ENCODE measurements at places on chromosomes 4 and X.

DNA sequence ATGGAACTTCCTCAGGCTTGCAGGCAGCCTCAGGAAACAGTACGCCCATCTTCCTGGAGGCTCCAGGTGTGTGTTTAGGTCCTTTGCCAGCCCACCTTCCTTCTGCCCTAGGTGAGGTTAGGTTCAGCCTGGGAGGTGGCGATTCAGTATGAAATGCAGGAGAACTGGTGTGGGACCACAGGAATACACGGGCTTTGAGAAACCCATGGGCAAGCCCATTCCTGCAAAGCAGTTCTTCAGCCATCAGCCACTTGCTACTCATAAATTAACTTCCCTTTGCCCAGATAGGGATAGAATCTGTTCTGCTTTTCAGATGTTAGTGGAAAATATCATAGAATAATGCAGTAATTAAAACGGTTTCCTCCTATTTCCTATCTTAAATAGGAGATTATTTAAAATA, 32.2 kb downstream of the TBC1D14 start:
- no peak for DNase-seq

- DNase-seq, result peak; percentile 35
Observed at GRCh38 chr4:32462944-32463343, 1742.8 kb downstream of the PCDH7 start.

- DNase-seq, result no peak
Observed at GRCh38 chrX:37787423-37787869, 7.6 kb downstream of the CYBB start.

DNA sequence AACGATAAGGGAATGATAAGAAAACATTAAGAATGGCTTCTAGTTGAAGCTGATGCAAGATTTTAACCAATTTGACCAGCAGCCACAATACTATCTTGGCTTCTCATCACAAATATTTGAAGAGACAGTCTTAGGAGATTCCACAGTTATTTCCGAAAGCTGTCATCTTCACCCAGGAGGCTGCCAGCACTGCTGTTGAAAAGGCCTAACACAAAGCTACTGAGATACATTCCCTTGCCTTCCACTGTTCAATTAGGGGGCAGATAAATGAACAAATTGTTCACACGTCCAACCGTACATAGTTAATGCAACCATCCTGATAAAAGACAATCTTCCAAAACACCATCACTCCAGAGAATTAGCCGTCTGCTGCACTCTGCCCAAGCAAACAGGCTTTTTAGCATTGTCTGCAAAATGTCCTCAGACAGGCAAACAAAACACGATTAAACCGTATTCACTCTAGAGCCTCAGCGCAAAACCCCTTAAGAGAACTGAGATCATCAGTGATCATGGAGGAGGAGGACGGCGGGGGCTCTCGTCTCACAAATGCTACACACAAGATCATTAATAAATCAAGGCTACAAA, 189.8 kb upstream of the PSAPL1 start:
- DNase-seq, result no peak

GRCh38 chr4:155854582-155855226, 11.4 kb downstream of the ASIC5 start:
- no peak for DNase-seq

GRCh38 chr4:148441624-148441985, 609 bp downstream of the NR3C2 start:
- DNase-seq, result no peak

DNA sequence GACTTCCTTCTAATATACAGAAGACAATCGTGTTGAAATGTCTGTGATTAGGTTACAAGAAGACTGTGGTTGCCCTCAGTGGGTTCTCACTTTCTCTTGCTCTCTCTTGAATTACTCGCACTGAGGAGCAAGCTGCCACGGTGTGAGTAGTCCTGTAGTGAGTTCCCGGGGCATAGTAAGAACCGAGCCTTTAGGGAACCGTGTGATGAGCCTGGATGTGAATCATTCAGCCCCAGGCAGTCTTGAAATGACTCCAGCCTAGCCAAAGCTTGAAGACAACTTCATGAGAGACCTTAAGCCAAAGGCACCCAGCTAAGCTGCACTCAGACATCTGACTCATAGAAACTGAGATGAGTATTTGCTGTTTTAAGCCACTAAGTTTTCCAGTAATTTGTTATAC, 292.7 kb downstream of the SPOCK3 start:
- no peak for DNase-seq

- no peak for DNase-seq
Observed at GRCh38 chr4:184817494-184818215, 8.1 kb downstream of the ACSL1 start.

DNA sequence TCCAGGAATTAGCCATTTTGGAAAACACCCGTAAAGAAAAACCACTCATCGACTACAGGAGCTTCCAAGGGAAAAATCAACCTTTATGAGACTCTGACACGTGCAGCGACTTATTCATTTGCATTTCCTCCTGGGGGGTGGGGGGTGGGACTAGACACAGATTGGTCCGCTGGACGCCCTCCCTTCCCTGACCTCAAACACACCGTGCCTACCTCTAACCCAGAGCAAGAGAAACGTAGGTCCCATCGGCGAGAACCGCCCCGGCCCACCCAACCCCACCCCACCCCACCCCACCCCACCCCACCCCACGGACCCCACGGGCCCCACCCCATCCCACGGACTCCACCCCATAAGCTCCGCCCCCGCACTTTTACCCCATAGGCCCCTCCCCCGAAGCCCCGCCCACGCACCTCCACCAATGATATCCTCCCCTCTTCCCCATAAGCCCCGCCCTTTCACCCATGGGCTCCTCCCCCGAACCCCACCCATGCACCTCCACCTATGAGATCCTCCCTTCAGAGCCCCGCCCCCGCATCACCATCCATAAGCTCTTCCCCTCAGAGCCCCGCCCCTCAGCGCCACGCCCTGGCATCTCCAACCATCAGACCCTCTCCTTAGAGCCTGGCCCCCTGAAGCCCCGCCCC, 1.1 kb downstream of the GTPBP6 start:
- DNase-seq, result no peak

- DNase-seq, result no peak
Observed at GRCh38 chr4:91322961-91323360, 980.8 kb upstream of the GRID2 start.

GRCh38 chrX:106499473-106499872, 112.3 kb upstream of the RADX start:
- DNase-seq, result no peak

DNA sequence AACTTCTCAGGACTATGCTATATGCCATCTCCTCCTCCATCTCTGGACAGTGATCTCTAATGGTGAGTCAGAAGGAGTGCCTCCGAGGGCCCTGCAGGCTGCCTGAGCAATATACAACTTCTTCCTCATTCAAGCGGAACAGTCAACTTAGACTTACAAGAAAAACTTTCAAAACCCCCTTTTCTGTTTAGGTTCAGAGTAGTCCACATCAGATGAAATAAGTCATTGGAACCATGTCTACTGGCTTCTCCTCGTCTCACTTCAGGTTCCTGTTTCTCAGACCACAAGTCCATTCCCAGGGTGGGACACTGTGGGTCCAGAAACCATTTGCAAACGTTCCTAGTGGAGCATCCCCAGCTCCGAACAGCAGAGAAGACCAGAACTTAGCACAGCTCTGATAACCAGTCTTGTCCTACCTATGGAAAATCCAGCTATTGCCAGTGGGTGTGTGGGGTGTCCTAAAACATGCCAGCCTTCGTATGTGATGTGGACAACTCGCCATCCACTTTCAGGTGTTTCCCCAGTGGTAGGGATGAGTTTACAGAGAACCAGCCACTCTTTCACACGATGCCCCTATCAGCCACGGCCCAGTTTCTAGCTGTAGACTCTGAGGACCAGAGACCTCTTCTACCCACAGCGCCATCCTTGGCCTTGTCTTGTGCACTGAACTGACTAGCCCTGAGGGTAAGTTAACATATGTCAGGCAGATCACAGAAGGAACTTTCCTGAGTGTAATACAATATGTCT, 32.7 kb upstream of the NKRF start:
- no peak for DNase-seq

DNA sequence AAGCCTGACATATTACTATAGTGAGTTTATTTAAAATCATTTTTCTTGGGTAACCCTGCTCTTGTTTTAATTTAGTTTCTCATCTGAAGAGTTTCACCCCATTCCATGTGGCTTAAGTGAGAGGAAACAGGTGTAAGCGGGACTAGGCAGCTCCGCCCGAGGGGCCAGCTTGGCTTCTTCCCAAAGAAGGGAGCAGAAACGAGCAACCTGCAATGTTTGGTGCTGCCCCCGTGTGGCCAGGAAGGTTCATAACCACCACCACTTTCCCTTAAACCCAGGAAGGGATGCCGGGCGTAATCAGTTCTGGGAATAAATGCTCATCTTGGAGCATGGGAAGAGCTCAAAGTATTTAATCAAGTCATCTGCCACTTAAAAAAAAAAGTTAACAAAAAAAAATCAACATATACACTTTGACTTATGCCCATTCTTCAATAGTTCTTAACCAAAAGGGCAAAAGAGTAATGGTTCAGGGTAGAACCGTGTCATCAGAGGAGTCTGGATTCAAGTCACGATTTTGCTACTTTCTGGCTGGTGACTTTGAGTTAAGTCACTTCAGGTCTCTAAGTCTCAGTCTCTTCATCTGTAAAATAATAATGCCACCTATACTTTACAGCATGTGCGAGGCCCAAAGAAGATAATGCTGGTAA, 147.9 kb downstream of the NSUN7 start:
- peak; percentile 16 for DNase-seq

DNA sequence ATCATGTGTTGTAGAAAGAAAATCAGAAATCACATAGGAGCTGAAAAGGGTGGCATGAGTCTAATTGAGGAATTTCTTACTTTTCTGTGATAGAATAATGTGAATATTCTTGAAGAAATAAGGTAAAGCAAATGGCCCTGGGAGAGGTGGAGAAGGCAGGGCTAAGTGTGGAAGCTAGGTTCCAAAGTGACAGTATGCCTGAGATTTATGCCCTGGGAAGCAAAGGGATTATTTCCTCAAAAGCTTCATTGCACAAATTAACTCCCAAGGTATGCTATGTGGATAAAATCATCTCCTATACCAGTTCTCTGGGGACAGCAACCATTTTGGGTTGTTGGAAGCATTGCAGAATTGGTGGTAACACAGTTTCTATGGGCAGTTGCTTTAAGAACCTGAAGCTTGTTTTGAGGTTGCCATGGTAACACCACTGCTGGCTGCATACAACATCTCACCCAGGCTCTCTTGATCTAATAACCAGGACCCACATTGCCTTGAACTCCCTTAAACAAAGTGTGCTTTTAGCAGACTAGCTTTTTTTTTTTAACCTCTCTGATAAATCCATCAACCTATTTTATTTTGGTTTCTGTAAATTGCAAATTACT, 21.0 kb downstream of the MAOA start:
- no peak for DNase-seq

- no peak for DNase-seq
Observed at GRCh38 chr4:171590716-171591115, 222.5 kb upstream of the GALNTL6 start.

- peak; percentile 49 for DNase-seq
Observed at GRCh38 chrX:134520860-134521390, 61.0 kb downstream of the HPRT1 start.

DNA sequence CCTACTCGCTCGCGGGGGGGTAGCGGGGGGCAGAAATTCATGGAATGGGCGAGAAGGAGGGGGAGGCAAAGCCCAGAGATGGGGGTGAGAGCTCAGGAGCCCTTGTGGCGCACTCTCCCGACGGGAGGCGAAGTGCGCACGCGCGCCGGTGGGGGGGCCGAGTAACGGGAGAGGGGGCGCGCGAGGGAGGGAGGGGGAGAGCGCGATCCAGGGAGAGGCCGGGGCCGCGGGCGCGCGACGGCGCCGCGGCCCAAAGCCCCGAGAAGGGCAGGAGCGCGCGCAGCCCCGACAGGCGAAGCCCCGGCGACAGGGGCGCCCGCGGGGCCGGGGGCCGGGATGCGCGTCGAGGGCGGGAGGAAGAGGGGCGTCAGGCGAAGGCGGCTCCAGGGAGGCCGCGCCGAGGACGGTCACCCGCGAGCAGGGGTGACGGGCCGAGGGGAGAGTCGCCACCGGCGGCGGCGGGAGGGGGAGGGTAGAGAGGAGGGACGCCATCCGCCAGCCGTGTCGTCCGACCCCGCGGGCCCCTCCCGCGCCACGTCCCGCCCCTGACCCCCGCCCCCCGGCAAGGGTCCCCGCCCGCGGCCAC, 421 bp downstream of the MECP2 start:
- peak; percentile 56 for DNase-seq

DNA sequence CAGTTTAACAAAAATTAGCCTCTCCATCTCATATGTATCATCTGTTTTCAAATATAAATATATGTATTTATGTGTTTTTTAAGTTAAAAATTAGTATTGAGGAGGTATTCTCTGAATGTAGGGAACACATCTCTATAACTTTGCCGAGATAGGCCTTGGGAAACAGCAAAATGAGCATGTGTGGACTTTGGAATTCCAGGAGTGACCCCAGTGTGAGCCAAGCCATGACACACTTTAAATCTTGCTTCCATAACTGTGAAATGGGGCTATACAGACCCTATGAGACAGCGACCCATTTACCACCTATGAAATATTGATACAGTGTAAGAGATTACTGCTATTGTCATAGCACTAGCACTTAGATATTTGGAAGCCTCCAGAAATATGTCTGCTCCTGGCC, 58.8 kb downstream of the FRMPD4 start:
- no peak for DNase-seq

- no peak for DNase-seq
Observed at GRCh38 chrX:38318196-38318595, 9.1 kb downstream of the RPGR start.

DNA sequence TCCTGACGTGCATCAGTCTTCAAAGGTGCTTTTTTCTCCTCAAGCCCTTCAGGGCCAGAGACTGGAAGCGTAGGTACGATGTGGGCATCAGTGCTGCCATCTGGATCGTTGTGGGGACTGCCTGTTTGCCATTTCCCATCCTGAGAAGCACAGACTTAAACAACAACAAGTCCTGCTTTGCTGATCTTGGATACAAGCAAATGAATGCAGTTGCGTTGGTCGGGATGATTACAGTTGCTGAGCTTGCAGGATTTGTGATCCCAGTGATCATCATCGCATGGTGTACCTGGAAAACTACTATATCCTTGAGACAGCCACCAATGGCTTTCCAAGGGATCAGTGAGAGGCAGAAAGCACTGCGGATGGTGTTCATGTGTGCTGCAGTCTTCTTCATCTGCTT, 15.7 kb downstream of the P2RY10 start:
- DNase-seq, result no peak

DNA sequence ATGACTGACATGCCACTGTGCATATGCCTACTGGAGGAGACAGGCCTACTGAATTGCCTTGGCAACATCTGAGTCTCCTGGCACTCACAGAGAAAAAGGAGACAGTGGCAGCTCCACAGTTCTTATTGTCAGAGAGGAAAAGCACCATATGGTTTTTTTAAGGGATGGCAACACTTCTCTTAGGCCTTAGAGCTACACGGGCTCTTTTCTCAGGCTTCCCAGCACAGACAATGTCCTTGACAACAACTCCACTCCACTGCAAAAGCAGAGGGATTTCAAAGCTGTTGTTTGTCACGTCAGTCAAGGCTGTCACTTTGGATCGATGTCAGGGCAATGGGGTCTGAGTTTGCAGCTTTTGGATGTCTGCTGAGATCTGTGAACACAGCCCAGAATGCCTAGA, 4.7 kb upstream of the CLCN4 start:
- DNase-seq, result no peak

GRCh38 chr4:36099509-36099908, 144.8 kb downstream of the ARAP2 start:
- no peak for DNase-seq

- no peak for DNase-seq
Observed at GRCh38 chr4:92059615-92060014, 244.2 kb upstream of the GRID2 start.

GRCh38 chr4:105058177-105058812, 88.4 kb upstream of the TET2 start:
- no peak for DNase-seq

GRCh38 chr4:119082661-119083060, 53.0 kb upstream of the MYOZ2 start:
- DNase-seq, result no peak

- no peak for DNase-seq
Observed at GRCh38 chr4:109718759-109719158, 11.1 kb downstream of the PLA2G12A start.
